Left lung (tissue), 14 donors: ENCODE measurements at places on chromosomes 5 and 9. TPM values are rescaled to one million over a fixed set of nuclear protein-coding genes. Genes with fewer than 3 reads are reported as not detected.
A peak's percentile ranks its signal among the peaks of the same experiment; 100 is the strongest.

DNA sequence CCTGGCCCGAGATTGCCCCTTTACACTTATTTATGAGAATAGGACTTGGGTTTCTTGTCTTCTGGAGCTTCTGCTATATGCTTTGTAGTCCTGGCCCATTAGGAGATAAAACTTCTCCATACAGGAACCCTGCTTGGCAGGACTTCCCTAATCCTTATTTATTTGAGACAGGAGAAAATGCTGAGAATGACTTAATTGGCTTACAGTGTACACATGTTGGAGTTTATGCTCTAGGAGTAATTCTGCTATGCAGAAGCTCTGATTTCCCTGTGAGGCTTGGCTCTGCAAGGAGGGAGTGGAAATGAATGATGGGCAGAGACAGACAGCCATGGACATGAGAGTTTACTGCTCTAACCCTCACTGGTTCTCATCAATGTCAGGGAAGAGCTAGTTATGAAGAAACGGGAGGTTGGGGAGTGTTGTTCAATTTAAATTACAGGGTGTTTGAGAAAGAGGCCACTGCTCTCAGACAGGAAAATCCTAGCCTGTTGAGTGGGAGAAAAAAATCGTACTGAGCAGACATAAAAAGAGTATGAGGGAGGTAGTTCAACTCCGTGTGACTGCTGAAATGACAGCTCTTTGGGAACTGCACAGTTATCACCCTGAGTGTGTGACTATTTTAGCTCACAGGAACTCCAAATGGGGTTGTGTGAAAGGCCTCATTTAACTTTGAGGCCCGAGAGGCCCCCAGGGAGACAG is 37.5 kb downstream of the ACTBL2 start:
- peaks cover 5% of the 10 kb centered on the region for H3K4me1 ChIP-seq
- no peak overlapping the region for H3K27ac ChIP-seq
- no peak for DNase-seq
- no peaks in the 10 kb centered on the region for H3K36me3 ChIP-seq
- H3K27me3 ChIP-seq: no peaks in the 10 kb centered on the region
- H3K4me3 ChIP-seq: no peak overlapping the region

GRCh38 chr5:157816682-157817386 is 42.1 kb downstream of the CLINT1 start:
- peaks cover 20% of the 10 kb centered on the region for H3K4me1 ChIP-seq
- no peak overlapping the region for H3K4me3 ChIP-seq
- no peak for DNase-seq
- H3K36me3 ChIP-seq: no peaks in the 10 kb centered on the region

- no peaks in the 10 kb centered on the region for H3K27me3 ChIP-seq
- H3K36me3 ChIP-seq: no peaks in the 10 kb centered on the region
- no peak overlapping the region for H3K4me3 ChIP-seq
- no peak for DNase-seq
- H3K4me1 ChIP-seq: peaks cover 11% of the 10 kb centered on the region
Observed at GRCh38 chr5:154296525-154297159, 106.1 kb downstream of the GALNT10 start.

GRCh38 chr5:177124486-177124991 is 9.0 kb upstream of the NSD1 start:
- no peak overlapping the region for H3K4me3 ChIP-seq
- H3K27ac ChIP-seq: no peak overlapping the region
- no peaks in the 10 kb centered on the region for H3K4me1 ChIP-seq
- no peaks in the 10 kb centered on the region for H3K36me3 ChIP-seq

- H3K4me1 ChIP-seq: no peaks in the 10 kb centered on the region
- H3K27ac ChIP-seq: no peak overlapping the region
- H3K27me3 ChIP-seq: no peaks in the 10 kb centered on the region
- no peaks in the 10 kb centered on the region for H3K36me3 ChIP-seq
Observed at GRCh38 chr5:15463231-15463980, 36.6 kb upstream of the FBXL7 start.

DNA sequence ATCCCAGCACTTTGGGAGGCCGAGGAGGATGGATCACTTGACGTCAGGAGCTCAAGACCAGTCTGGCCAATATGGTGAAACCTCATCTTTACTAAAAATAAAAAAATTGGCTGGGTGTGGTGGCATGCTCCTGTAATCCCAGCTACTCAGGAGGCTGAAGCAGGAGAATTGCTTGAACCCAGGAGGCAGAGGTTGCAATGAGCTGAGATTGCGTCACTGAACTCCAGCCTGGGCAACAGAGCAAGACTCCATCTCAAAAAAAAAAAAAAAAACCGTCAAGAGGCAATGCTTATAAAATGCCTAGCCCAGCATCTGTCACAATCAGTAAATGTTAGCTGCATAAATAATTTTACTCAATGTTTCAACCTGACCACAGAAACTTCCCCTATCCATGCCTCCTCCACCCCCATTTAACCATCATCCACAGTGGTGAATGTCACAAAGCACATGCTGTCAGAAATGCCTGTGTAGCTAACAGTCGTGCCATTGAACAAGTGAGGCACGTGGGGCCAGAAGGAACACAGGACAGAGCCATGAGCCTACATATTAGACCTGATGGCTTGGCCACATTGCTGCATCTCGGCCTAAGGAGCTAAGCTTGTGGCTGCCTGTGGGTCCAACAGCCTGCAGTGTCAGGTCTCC is 16.8 kb upstream of the TCOF1 start:
- no peaks in the 10 kb centered on the region for H3K4me1 ChIP-seq
- no peak overlapping the region for H3K4me3 ChIP-seq

GRCh38 chr5:148909766-148910165 is 83.4 kb downstream of the ADRB2 start:
- no peaks in the 10 kb centered on the region for H3K36me3 ChIP-seq
- DNase-seq: no peak
- H3K27me3 ChIP-seq: no peaks in the 10 kb centered on the region
- peak overlapping the region; percentile 20 for H3K27ac ChIP-seq

DNA sequence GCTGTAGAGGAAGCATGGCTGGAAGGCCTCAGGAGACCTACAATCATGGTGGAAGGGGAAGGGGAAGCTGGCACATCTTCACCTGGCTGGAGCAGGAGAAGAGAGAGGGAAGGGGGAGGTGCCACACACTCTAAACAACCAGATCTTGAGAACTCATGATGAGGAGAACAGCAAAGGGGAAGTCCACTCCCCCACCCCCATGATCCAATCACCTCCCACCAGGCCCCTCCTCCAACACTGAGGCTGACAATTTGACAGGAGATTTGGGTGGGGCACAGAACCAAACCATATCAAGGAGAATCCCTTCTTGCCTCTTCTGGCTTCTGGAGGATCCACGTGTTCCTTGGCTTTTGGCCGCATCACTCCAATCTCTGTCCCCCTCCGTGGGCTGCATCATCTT is 13.1 kb upstream of the CMBL start:
- DNase-seq: no peak
- H3K36me3 ChIP-seq: no peaks in the 10 kb centered on the region
- no peak overlapping the region for H3K4me3 ChIP-seq
- no peaks in the 10 kb centered on the region for H3K4me1 ChIP-seq
- H3K27ac ChIP-seq: no peak overlapping the region

GRCh38 chr5:164002628-164003027 is 497.2 kb downstream of the MAT2B start:
- H3K36me3 ChIP-seq: no peaks in the 10 kb centered on the region
- DNase-seq: no peak
- H3K27ac ChIP-seq: no peak overlapping the region
- H3K4me1 ChIP-seq: no peaks in the 10 kb centered on the region
- H3K4me3 ChIP-seq: no peak overlapping the region

GRCh38 chr5:136242136-136242535 is 49.2 kb upstream of the SMIM32 start:
- H3K4me3 ChIP-seq: no peak overlapping the region
- peaks cover 8% of the 10 kb centered on the region for H3K27me3 ChIP-seq
- no peak overlapping the region for H3K27ac ChIP-seq
- H3K4me1 ChIP-seq: no peaks in the 10 kb centered on the region
- DNase-seq: no peak

GRCh38 chr5:6728011-6728794 is 15.0 kb downstream of the TENT4A start:
- no peaks in the 10 kb centered on the region for H3K36me3 ChIP-seq
- peaks cover 52% of the 10 kb centered on the region for H3K4me1 ChIP-seq
- no peak overlapping the region for H3K27ac ChIP-seq
- peak; percentile 37 for DNase-seq

DNA sequence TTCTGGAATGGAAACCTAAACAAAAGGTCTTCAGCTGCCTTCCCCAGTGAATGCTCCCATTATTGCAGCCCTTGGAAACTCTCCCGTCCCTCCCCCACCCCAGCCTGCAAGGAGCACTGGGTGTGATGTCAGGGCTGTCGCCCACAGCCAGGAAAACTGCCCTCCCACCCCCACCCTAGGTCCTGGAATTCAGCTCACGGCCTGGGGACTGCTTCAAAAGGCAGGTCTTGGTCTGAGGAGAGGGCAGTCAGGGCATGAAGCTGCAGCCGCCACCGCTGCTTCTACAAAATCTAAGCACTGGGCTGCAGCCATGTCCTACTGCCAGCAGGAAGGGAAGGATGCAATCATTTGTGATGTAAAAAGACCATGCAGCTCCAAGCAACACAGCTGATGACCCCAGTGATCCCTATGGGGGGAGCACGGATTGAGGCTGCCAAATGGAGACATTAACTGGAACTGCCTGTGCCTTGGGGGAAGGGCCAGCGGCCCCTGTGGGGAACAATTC is 11.4 kb downstream of the GRHPR start:
- H3K27ac ChIP-seq: no peak overlapping the region
- no peak for DNase-seq
- H3K27me3 ChIP-seq: no peaks in the 10 kb centered on the region
- H3K36me3 ChIP-seq: no peaks in the 10 kb centered on the region

DNA sequence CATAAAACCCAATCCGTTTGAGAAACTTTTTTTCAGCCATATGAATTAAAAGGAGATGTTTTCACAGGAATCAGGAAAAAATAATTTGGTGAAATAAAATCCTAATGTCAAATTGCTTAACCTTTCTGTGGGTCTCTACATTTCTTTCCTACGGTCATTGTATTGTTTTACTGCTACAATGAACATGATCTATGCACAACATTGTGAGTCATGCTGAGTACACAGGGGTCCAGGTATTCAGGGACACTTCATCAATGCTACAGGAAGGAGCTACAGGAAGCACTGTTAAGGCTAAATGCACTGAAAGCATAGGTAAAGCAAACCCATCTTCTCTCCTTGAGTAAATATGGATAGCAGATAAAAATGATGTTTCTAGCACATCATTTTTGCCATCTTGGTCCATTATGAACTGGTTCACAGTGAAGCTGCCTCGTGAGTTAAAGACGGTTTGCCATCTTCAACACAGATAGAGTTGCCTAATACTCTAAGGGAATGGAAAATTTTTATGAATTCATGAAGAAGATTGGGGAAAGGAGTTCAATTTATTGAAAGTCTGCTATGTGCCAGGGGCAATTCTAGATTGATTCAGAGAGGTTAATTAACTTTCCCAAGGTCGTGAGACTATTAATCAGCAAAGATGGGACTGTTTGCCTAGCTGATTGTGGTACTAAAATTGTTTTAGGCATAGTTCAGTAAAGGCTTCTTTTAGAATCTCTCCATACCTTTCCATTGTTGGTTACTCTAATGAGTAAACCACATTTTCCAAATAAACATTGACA is 85.5 kb downstream of the DIRAS2 start:
- H3K4me3 ChIP-seq: no peak overlapping the region
- no peak for DNase-seq
- H3K27me3 ChIP-seq: no peaks in the 10 kb centered on the region
- H3K36me3 ChIP-seq: no peaks in the 10 kb centered on the region
- H3K27ac ChIP-seq: no peak overlapping the region
- no peaks in the 10 kb centered on the region for H3K4me1 ChIP-seq

DNA sequence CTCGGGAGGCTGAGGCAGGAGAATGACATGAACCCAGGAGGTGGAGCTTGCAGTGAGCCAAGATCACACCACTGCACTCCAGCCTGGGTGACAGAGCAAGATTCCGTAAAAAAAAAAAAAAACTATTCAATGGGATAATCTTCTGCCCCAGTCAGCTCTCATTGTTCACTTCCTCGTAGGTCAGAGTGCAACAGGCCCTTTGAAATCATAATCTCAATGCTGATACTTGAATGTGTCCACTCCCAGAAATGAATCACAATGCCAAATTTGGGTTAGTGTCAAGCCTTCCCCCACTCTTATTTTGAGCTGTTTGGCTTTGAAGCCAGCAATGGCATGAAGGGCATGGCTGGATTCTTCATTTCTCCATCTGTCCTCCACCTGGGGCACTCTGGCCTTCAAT is 610.3 kb upstream of the KLF4 start:
- H3K27ac ChIP-seq: no peak overlapping the region
- H3K27me3 ChIP-seq: no peaks in the 10 kb centered on the region
- H3K36me3 ChIP-seq: no peaks in the 10 kb centered on the region
- H3K4me3 ChIP-seq: no peak overlapping the region

DNA sequence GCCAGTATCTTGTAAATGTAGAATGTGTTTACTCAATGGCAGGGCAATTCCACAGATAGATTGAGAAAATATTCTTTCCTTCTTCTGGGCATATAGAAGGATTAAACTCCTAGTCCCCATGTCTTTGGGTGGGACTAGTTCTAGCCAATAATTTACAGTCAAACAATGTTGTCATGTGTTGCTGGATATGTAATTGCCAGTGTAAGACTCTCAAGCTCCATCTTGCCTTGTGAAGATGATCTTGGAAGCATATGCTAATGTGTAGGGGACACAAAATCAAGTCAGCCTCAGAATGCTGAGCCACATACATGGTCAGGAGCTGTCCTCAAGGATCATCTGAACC is 386.9 kb downstream of the CETN3 start:
- DNase-seq: no peak
- peak overlapping the region; percentile 56 for H3K27ac ChIP-seq
- H3K36me3 ChIP-seq: no peaks in the 10 kb centered on the region
- no peaks in the 10 kb centered on the region for H3K27me3 ChIP-seq
- H3K4me3 ChIP-seq: no peak overlapping the region
- H3K4me1 ChIP-seq: no peaks in the 10 kb centered on the region

- H3K36me3 ChIP-seq: no peaks in the 10 kb centered on the region
- H3K4me1 ChIP-seq: no peaks in the 10 kb centered on the region
- H3K27me3 ChIP-seq: no peaks in the 10 kb centered on the region
- no peak overlapping the region for H3K4me3 ChIP-seq
- no peak overlapping the region for H3K27ac ChIP-seq
- DNase-seq: no peak
Observed at GRCh38 chr5:87076931-87077330, 190.8 kb upstream of the RASA1 start.

CBY3 gene
- total RNA-seq: not detected

KCNT1 gene
- 0.26 TPM for total RNA-seq

SPINK7 gene
- not detected for total RNA-seq

ADAMTS6 gene
- total RNA-seq: 5.8 TPM

IGFBPL1 gene
- 3.2 TPM for total RNA-seq

TICAM2 gene
- total RNA-seq: 5.4 TPM

CKMT2 gene
- total RNA-seq: 1.7 TPM

IRX1 gene
- total RNA-seq: 18.3 TPM

HTR4 gene
- not detected for total RNA-seq

CCDC192 gene
- not detected for total RNA-seq
